ENCODE measurements at places on chromosomes 5 and 9. TPM values are rescaled to one million over a fixed set of nuclear protein-coding genes. Genes with fewer than 3 reads are reported as not detected.

The TXNDC8 gene
- total RNA-seq = not detected

The C1QTNF3 gene
- 2.6 TPM for total RNA-seq

The HTR1A gene
- not detected for total RNA-seq

The CLTA gene
- total RNA-seq = 152 TPM

DNA sequence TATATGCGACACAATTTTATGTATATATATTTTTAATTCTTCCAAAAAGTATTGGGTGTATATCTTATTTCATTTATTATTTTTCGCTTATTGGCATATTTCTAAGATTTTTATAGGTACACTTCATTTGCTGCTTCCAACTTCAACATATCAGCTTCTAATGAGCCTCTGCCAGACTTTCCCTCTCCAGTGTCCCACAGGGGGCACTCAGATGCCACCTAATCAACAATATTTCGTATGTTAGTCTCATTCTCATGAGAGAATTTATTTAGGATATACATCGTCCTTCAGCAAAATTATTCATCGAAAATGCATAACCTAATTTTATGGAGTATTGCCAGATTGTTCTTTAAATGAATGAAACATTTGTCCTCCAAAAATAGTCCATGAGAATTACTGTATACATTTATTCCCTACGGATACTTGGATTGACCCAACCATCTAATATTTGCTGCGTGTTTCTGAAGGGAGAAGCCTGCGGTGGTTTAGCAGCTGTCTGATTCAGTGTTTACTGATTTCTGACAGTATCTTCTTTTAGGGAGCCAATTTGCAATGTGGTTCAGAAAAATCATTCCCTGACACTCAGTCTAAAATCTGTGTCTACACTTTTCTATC, 100.6 kb upstream of the SELENOP start:
- no peaks in the 10 kb centered on the region for H3K36me3 ChIP-seq
- DNase-seq = peak; percentile 51
- H3K27me3 ChIP-seq = no peaks in the 10 kb centered on the region
- H3K4me1 ChIP-seq = no peaks in the 10 kb centered on the region
- peak overlapping the region; percentile 11 for H3K4me3 ChIP-seq

DNA sequence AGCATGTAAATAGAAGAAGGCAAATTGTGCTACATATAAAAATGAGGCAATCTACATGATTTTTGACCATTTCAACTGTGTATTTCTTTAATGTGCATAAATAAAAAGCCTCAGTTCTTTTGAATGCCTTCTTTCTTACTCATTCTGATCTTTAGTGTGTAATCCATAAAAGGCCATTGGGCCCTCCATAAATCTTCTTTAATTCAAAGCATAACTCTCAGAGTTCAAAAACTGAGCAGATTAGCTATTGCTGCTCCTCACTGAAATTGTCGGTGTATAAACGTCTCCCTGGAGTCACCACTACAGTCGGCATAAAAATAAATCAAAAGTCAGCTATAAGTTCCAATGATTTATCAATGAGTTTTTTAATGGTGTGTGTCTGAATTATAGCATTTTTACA, 45.3 kb upstream of the ADAMTSL1 start:
- no peaks in the 10 kb centered on the region for H3K36me3 ChIP-seq
- H3K4me3 ChIP-seq = no peak overlapping the region
- H3K27me3 ChIP-seq = no peaks in the 10 kb centered on the region
- H3K4me1 ChIP-seq = no peaks in the 10 kb centered on the region
- no peak for DNase-seq

- H3K27me3 ChIP-seq = no peaks in the 10 kb centered on the region
- no peak overlapping the region for H3K27ac ChIP-seq
- no peaks in the 10 kb centered on the region for H3K4me1 ChIP-seq
- no peak for DNase-seq
Observed at GRCh38 chr5:137887831-137888230, 1.4 kb upstream of the PKD2L2 start.
